ENCODE measurements at places on chromosomes 7 and 10.

DNA sequence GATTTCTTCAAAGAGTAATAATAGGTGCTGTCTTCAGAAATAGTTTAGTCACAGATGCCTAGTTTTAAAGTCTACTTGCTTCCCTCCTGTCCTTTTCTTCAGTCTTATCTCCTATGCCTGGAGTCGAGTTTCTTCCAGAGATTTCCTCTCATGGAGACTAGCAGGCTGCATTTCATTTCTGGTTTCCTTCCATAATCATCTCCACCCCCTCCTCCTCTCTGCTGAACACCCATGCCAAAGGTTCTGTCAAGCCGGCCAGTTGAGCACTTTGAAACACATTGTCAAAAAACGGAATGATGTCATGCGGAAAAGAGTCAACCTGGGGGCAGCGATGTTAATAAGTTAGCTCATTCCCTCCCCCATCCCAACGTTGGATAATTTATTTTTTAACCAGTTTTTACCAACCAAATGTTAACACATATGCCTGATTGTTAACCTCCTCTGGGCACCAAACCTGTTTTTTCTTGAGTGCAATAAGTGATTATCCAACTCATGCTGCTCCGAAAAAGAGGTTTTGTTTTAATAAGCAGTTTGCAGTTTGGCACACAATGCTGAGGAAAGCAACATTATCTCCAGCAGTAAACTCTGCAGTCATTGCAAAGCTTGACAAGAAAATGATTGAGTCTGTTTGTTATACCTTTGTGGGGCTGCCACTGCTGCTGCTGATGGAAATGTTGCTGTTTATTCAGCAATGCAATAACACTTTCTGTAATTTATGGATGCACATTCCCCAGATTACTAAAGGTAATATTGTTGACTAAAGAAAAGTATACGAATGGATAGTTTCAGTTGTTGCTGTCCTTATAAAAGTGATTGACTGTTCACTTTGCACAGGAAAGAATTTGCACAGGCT lies 161.6 kb downstream of the LRMDA start:
- no peak for DNase-seq

DNA sequence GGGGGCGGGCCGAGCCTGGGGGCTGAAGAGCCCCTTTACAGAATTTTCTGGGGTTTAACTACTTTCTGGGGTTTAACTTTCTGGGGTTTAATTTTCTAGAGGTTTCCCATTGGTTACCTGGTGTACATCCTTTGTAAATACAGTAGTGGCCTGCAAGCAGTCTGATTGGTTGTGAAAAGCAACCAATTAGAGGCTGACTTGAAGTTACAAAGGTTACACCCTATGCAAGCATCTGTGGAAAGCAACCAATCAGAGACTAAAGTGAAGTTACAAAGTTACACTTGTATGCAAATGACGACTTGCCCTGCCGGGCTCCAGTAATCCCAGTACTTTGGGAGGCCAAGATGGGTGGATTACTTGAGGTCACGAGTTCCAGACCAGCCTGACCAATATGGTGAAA lies 27.4 kb downstream of the GTF2I start:
- DNase-seq: no peak

- DNase-seq: no peak
Measured at GRCh38 chr10:126207313-126207771, 180.9 kb downstream of the ADAM12 start.

GRCh38 chr10:7412237-7412927 lies 1.5 kb upstream of the SFMBT2 start:
- peak; percentile 19 for DNase-seq

DNA sequence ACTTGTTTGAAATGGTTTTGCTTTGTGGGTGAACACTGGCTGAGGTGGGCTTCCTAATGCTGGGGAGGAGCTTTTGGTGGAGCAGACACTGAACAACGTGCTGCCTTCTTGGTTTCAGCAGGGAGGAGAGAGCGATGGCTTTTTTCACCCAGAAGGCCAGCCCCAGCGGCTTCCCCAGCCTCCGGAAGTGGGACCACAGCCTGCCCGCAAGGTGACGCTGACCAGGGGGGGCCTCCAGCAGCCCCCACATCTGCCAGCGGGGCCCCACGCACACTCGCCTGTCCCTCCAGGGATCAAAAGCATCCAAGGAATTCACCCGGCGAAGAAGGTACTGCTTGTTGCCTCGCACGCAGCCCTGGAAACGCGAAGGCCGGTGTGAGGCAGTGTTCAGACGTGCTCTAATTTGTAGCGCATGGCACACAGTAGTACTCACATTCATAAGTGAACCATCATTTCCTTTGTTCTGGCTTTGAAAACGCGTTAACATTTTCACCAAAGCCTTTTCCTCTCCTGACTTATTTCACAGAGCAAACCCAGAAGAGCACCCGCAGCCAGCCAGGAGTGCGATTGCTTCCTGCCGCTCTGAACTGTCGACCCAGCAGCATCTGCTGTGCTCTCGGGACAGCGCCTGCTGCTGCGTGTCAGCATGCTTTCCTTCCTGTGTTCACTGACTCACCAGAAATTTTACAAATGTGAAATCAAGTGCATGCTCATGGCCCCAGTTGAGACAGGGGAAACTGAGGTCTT lies 48.4 kb downstream of the SHH start:
- DNase-seq: peak; percentile 65

GRCh38 chr7:155844019-155844453 lies 31.8 kb upstream of the SHH start:
- DNase-seq: no peak

DNA sequence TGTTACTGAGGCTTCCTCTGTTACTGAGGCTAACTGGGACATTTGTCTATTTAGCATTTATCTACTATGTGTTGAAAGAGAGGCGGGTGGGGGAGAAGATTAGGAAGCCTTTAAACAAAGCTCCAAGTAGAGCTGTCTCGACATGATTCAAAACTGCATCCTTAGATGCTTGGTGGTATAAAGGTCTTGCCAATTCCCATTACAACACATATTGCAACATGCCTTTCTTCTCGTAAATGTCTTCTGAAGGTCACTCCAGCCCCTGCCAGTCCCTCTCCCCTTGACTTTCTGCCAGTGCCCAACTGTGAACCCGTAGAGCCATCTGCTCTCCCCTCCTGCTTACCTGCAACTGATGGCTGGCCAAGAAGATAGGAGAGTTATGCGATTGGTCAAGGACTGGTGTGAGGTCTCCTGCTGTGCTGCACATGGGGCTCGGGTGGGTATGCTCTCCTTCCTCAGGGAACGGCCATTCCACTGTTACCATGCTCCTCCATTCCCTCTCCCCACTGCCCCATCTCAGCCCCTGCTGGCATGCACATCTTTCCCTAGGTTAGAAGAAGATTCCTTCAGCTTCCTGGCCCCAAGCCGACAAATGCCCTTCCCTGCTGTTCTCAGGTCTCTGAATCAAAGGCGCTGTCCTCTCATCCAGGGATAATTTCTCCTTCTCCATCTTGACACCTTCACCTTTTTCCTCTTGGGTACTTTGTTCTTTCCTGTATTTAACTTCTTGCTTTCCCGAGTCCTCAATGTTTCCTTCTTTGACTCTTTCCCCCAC lies 43.6 kb upstream of the ZNF32 start:
- DNase-seq: no peak

DNA sequence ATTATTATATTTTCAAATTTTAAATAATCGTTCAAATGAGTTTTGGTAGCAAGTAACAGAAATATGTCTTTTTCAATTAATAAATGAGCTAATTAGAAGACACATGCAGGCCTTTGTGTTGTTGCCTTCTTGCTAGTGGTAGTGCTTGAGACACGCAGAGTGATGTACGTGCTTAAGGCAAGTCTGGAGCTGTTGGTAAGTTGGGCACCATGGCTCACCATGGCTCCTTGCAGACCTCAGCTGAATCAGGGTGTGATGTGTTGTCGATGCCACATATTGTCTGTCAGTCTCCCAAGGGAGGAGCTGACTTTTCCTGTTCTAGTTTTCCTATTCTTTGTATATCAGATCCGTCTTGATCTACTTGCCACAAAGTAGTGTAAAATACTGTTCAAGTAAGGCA lies 8.3 kb downstream of the CDK14 start:
- DNase-seq: no peak

- DNase-seq: no peak
Measured at GRCh38 chr7:143884241-143884968, 17.6 kb downstream of the TCAF1 start.

GRCh38 chr7:107161415-107161814 lies 7.4 kb upstream of the HBP1 start:
- DNase-seq: no peak

DNA sequence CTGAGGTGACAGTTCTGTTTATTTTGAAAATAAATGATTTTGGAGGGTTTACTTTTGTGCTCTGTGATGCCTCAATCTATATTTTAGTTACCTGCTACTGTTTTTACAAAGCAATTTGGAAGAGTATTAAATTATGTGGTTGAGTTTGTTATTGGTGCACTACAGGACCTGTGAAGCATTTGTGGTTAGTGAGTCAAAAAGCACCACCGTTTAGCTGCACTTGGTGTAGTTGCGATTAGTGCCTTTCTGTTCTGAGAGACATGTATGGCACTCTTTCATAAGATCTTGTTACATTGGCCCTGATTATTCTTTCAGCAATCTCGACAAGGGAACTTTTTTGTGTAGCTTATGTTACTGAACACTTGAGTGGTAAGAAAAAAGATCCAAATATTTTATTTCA lies 132.2 kb downstream of the BBS9 start:
- no peak for DNase-seq

DNA sequence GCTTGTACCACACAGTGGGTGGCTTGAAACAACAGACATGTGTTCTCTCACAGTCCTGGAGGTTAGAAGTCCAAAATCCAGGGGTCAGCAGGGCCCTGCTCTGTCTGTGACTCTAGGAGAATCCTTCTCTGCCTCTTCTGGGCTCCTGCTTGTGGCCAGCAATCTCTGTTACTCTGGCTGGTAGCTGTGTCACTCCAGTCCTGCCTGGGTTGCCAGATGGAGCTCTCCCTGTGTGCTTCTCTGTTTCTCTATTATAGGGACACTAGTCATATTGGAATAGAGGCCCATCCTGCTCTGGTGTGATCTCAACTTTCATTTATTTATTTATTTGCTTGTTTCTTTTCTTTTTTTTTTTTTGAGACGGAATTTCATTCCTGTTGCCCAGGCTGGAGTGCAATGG lies 276.6 kb upstream of the GALNT17 start:
- DNase-seq: no peak

DNA sequence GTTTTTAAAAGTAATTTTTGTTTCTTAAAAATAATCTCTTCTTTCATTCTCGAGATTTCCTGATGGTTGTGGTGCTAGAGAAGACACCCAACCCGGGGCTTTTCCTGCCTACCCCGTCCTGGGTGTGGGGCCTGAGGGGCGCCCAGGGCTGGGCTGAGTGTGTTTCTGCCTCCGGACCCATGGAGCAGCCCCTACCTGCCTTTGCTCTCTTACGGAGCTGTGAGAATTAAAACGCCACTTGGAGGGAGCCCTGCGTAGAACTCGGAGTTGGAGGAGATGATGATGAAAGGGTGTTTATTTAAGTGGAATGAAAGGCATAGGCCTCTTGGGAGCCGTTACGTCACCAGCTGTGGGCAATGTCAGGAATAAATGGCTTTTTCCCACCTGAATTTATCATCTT lies 261.8 kb upstream of the SHH start:
- no peak for DNase-seq

DNA sequence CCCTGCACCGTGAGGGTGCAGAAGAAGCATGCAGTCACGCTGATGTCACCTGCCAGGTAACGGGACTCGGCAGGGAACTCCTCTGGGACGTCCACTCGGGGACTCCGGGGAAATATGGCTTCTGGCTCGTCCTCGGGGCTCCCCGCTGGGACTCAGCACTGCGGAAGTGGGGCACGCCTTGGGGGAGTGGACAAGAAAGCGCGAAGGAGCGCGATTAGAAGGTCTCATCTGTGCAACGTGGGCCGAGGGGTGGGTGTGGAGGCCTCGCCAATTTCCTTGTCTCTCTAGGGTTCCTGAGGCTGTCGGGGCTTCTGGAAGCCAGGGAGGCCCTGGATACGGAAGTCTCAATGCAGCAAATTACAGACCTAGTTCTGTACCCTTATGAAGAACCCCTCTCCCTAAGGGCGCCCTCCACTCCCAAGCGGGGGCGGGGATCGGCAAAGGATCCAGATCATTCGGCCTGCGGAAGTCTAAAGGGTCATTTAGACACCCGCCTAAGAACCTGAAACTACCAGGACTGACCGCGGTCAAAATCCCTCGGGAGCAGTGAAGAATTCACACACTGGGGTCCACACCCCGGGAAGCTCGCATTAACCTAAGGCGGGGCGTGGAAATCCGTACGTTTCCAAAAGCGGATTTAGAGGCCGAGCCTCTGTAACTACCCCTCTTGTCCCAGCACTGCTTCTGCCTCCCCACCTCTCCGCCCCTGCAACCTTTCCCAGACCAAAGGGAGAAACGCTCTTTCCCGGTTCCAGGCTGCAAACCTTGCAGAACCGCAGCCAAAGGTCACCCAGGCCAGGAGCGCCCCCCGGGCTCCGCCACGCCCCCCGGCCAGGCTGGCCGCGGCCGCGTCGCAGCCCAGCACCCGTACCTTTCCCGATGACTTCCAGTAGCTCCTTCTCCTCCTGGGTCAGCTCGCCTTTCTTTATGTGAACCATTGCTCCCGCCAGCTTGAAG lies 640 bp downstream of the ANKMY2 start:
- peak; percentile 49 for DNase-seq

DNA sequence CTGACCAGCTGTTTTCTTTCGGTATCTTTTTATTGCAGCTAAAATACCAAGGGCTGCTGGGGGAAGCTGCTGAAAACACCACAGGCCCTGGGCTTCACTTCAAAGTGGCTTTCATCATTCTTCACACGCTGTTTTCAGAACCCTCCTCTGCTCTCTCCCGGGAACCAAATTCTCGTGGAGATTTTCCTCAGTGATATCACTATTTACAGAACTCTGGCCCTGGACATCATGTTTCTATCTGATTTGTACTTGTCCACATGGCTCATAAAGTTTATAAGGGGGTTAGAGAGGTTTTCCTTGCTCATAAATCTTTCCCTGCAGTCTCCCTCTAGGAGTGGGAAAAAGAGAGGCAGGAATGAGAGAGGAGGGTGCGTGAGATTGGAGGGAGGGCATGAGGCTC lies 177.4 kb upstream of the NPVF start:
- no peak for DNase-seq

DNA sequence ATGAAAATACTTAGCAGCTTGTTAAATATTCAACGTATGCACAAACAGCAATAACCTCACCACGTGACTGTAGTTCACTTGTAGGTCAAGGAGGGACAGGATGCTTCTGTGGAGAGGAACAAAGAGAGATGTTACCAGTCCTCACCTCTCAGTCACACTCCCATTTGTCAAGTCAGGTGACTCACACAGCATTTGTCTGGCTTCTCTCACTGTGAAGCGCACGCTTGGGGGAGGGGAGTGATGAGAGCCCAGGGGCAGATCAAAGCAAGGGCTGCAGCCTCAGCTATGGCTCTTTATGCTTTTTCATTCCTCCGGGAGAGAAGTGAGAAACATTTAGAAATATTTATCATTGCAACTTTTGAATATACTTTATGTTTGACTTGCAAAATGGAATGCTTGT lies 2.9 kb upstream of the RBM20 start:
- no peak for DNase-seq

- DNase-seq: no peak
Measured at GRCh38 chr7:27689591-27690164, 27.0 kb upstream of the HIBADH start.

DNA sequence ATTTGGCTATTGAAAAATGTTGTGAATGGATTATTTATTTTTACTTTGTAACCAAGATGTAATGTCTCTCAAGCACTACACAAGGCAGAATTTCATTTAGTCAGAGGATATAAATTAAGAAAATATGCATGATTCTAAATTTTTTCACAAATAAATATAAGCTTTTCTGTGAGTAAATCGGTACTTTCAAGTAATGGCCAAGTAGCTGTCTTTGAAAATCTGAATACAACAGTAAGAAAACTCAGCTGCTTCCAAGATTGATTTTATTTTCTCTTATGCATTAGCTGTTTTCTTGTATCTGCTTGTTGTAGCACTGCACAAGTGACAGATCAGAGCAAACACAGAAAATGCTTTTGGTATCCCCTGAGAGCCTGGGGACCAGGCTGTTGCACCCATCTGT lies 998.5 kb upstream of the GHITM start:
- no peak for DNase-seq
